ENCODE measurements at places on chromosomes 16 and 17. TPM values are rescaled to one million over a fixed set of nuclear protein-coding genes. Genes with fewer than 3 reads are reported as not detected.
A peak's percentile ranks its signal among the peaks of the same experiment; 100 is the strongest.

GRCh38 chr16:85539084-85539483 lies 74.0 kb upstream of the GSE1 start:
- no peak for DNase-seq

ZFPM1 gene
- 0.96 TPM for total RNA-seq

GRCh38 chr17:4913994-4914393 lies 11.1 kb upstream of the CHRNE start:
- no peak for DNase-seq

DNA sequence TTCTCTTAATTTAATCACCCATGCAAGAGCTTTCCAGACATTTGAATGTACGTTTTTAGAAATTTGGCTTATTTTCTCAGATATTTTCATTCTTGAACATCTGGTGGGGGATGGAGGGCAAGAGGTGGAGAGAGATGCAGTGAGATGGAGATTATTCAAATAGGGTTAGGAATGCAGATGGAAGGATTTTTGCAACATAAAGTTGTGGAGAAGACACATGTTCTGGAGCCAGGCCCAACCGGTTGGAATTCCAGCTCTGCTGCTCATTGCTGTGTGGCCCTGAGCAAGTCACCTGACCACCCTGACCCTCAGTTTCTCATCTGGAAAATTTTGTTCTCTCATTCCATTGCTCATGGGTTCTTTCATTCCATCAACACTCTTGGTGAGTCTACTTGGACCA lies 66.9 kb downstream of the IRX3 start:
- DNase-seq = no peak

DNA sequence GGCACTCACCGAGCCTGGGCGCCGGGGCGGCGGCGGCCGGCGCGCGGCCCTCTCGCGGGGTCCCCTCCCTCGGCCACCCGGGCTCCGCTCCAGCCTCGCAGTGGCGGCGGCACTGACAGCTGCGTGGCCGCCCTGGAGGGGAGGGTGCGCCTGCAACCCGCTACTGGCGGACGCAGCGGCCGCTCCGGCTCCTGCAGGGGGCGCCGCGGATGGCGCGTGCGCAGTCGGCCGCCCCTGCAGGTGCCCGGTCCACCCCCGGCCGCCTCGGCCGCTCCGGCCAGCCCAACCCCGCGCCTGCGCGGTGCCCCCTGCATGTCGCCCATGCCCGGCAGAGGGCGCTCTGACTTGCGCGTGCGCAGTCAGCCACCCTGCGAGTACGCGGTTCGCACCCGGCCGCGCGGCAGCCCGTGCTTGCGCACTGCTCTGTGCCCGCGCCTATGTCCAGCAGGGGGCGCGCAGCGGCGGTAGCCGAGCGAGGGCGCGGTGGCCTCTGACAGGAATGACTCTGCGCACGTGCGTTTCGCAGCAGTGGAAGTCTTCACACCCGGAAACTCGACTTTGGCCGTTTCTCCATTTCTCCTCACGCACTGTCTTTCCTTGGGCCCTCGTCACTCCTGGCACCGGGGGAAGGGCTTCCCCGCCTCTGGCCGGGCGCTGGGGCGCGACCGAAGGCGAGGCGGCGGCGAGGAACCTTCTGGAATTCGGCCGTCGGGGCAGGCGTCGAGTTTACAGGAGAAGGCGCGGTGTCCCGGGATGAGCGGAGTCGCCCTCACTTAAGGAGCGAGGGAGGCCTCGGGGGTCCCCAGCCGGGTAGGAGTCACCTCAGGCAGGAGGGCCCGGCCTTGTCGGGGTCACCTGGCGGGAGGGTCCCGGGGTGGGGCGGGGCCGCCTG lies at the start of gene ABCA3:
TSS of gene ABCA3 (minus strand) at position 165 of the 892 bp plus-strand sequence. CDS start 14,262 bp downstream, outside the sequence.
- peak; percentile 95 for DNase-seq

DNA sequence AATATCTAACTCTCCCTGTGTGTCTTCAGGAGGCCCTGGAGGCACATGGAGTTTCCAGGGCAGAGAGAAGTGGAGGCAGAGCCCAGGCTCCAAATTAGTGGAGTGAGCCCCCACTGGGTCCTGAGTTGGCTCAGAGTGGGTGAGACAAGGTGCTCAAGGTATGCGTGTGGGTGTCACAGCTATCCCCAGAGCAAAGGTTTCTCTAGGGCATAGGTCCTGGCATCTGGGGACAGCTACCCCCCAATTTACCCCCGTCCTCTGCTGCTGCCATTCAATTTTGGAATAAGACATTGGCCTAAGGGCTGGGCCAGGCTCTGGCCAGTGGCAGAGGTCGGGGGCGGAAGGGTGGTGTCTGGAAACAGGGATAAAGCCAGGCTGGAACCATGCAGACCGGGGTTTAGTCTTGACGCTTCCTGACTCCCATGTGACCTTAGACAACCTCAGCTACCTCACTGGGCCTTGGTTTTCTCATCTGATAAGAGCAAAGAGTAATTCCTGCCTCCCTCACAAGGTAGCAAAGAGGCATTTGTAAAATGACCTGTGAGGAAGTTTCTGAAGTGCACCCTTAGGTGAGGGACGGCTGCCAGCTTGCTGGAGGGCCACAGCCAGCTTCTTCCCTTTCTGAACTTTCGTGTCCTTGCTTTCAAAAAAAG lies 78.2 kb upstream of the TMEM97 start:
- DNase-seq = no peak

- no peak for DNase-seq
These were observed 23.6 kb downstream of the TMEM204 start for GRCh38 chr16:1557074-1557473.

TBC1D28 gene
- total RNA-seq = not detected

PIK3R5 gene
- 0.90 TPM for total RNA-seq

DNA sequence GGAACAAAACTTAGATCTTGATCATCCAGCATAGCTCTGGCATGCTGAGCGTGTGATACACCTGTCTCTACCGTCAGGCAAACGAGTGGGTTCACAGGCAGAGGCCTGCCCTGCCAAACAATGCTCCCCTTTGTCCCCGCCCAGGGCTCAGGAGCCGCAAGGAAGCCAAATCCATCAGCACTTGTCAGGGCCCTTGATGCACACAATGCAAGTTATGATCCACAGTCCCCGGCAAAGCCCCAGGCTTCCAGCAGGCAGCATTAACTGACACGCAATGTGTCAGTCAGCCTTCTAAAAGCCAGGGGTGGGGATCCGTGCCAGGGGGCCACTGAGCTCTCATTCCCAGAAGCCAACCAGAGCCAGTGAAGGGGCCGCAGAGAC lies 460.9 kb downstream of the SLC39A11 start:
- peak; percentile 23 for DNase-seq

DNA sequence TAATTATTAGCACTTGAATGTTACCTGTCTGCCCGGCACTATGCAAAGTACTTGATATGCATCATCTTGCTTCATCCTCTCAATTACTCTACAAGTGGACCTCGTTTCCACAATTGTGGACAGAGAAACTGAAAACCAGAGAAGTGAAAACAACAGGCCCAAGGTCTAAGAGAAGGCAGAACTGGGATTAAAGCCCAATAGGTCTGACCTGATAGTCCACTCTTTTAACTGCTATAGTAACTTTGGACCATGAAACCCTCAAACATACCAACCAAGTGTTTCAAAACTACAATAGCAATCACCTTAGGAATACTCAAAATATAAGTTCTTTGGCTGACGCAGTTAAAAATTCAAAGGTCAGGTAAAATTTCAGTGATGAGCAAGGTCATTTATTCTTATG lies 7.3 kb downstream of the STAT3 start:
- no peak for DNase-seq

- DNase-seq = no peak
These were observed 7.7 kb upstream of the TMEM92 start for GRCh38 chr17:50266384-50267073.

DNA sequence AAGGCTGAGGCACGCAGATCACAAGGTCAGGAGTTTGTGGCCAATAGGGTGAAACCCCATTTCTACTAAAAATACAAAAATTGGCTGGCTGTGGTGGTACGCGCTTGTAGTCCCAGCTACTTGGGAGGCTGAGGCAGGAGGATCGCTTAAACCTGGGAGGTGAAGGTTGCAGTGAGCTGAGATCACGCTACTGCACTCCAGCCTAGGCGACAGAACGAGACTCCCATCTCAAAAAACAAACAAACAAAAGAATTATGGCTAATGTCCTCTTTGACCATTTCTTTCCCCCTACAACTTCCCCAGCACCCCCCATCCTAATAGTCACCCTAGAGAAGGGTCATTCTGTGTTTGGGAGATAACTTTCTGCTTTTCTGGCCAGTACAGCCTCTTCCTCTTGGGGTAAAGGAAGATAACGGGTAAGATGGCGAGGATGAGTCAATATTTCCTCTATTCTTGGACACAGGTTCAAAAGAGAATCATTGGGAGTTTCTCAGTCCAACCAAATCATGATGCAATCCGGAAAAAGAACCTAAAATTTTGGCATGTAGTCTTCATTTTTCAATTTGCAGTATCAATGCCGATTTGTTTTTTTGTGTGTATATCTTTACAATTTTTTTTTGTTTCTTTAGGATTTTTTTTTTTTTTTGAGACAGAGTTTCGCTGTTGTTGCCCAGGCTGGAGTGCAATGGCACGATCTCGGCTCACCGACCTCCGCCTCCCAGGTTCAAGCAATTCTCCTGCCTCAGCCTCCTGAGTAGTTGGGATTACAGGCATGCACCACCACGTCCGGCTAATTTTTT lies 107.6 kb upstream of the MED13 start:
- DNase-seq = no peak

DNA sequence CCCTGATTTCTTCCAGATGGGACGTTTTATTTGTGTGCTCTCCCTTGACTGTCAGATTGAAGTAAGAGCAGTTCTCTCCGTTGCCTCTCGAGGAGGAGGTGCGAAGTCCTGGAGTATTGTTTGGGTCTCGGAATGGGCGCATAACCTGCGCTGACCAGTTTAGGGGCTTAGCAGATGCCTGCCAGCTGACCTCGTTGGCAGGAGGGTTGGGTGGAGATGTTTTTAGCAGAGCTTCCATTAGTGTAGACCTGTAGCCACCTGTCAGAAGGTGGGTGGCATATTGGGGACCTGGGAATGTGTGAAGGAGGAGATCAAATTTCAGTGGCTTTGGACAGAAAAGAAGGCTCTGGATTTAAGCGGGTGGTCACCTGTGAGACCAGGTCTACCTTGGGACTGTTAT lies 3.6 kb downstream of the RASD1 start:
- DNase-seq = no peak

GRCh38 chr16:81539009-81539758 lies 94.6 kb downstream of the CMIP start:
- no peak for DNase-seq

C1QTNF1 gene
- 2.6 TPM for total RNA-seq

DNA sequence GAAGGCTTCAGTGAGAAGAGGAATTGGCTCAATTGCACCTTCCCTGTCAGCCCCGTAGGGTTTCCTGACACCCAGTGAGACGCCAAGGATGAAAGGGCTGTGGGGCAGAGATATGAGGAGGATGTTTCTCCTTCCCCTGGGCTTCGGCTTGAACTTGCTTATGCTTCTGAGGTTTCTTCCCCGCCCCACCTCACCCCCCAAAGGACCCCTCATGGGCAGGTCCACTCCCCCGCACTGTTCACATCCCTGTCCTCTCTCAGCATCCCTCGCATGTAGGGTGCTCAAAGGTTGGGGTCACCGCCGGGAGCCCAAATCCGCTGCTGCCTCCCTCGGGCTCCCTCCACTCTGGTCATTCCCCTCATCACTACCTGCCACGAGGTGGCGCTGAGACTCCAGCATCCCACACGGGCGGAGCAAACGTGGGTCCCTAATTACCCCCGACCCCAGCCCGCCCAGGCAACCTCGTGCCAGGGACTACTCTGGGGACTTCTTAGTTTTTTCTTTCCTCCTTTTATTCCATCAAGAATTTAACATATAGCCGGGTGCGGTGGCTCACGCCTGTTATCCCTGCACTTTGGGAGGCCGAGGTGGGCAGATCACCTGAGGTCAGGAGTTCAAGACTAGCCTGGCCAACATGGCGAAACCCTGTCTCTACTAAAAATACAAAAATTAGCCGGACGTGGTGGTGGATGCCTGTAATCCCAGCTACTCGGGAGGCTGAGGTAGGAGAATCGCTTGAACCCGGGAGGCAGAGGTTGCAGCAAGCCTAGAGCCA lies 3.3 kb upstream of the TRARG1 start:
- peak; percentile 89 for DNase-seq

DNA sequence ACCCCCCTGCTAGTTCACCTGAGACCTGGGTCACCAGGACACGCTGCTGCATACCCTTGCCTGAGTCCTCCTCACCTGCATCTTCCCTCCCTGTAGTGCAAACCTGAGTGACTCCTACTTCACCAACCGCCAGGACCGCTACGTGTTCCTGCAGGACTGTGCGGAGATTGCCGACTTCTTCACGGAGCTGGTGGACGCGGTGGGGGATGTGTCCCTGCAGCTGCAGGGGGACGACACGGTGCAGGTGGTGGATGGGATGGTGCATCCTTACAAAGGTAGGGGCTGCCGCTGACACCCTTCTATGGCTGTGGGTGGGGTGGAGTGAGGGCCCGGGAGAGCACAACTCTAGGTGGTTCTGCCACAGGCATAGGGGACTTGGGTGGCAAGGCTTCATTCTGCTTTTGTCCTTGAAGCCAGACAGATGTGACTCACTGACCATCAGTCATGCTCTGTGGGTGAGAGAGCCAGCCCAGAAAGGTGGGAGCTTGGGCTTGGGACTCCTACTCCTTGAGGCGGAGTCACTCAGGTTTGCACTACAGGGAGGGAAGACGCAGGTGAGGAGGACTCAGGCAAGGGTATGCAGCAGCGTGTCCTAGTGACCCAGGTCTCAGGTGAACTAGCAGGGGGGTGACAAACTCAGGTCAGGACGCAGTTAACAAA lies 22.3 kb downstream of the PGS1 start:
- DNase-seq = no peak

RUNDC3A gene
- 0.09 TPM for total RNA-seq

- DNase-seq = no peak
These were observed 5.6 kb upstream of the SPATA20 start for GRCh38 chr17:50541402-50541715.

MMP28 gene
- total RNA-seq = not detected

DNA sequence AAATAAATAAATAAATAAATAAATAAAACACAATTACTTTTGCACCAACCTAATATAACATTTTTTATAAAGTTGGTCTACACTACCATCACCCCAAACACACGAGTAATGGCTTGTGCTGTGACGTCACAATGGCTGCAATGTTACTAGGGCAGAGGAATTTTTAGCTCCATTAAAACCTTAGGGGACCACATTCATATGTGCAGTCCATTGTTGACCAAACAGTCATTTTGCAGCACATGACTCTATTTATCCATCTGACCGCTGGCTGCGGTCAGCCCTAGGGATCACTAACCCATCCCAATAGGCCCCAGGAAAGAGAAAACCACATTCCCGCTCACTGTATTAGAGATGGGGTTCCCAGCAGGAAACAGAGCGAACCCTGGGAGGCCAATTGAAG lies 9.6 kb downstream of the CDH5 start:
- DNase-seq = no peak

DNA sequence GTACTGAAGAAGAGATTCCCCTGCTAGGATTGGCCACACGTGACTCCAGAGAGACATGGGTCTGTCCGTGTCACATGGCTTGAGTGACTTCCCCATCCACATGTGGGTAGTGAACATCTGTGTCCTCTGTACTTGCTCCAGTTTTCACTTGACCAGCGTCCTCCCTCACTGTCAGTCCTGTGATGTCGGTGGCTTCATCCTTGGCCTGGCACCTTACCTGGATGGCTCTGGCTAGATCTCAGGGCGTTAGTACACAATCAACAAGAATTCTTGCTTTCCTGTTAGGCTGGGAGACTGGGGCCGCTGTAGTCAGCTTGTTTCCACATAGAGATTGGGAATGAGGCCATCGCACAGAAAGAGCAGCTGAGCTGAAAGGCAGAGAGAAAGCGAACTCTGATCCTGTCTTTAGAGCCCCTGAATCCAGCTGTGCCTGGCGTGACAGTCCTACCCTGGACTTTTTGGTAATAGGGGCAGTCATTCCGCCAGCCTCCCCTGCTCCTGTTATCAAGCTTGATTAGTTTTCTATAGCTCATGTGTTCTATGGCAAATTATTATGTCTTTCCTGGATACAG lies 227.3 kb downstream of the SNX29 start:
- DNase-seq = peak; percentile 21

- no peak for DNase-seq
These were observed 248.0 kb upstream of the GSE1 start for GRCh38 chr16:85365120-85365519.

SYCE1L gene
- 4.2 TPM for total RNA-seq
